CD4-positive, alpha-beta T cell (primary cell): ENCODE measurements at places on chromosomes 2 and 18. TPM values are rescaled to one million over a fixed set of nuclear protein-coding genes. Genes with fewer than 3 reads are reported as not detected.

- DNase-seq: no peak
Observed at GRCh38 chr18:10973567-10974203, 175.7 kb downstream of the PIEZO2 start.

GRCh38 chr2:105782123-105782522, 37.4 kb downstream of the NCK2 start:
- DNase-seq: peak; percentile 42

Gene ANKRD29
- 0.28 TPM for total RNA-seq

- DNase-seq: no peak
Observed at GRCh38 chr18:9705183-9705829, 2.8 kb upstream of the RAB31 start.

- DNase-seq: no peak
Observed at GRCh38 chr2:105768176-105768575, 23.5 kb downstream of the NCK2 start.

Gene SOX11
- not detected for total RNA-seq

GRCh38 chr2:123916531-123916930, 108.6 kb upstream of the CNTNAP5 start:
- no peak for DNase-seq

Gene AQP12B
- not detected for total RNA-seq

GRCh38 chr2:25232248-25232825, 64.0 kb upstream of the POMC start:
- no peak for DNase-seq

DNA sequence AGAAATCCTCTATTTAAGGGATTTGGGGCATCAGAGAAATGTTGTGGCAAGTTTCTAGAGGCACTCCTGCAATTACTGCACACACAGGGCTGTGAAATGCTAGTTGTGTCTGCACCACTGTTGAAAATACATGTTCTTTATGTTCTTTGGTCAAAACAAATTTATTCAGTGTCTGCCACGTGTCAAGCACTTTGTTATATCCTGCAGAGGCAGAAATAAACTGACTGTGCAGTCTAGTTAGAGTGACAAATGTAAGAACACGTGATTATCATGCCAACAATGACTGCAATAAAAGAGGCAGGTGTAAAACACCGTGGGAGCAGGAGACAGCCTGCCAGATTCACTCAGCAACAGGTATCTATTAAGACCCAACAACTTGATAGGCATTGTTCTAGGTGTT, 423.3 kb downstream of the LRP1B start:
- DNase-seq: no peak

DNA sequence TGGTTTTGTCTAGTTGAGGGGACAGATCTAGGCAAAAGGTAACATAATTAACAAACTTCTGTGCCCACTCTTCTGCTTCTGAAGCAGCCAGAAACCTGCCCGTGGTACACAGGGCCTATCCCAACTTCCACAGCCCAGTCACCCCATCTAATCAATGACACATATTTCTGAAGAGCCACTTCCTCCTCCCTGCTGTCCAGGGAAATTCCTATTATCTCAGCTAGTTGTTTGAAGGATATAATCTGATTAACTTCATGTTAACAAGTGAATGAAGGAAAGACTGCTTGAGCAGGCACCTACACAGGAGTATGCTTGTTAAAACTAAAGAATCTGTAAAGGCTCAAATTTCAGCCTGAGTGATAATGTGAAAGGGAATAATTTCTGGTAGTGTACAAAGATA, 61.4 kb downstream of the CCDC148 start:
- no peak for DNase-seq

Gene PHLPP1
- total RNA-seq: 6.8 TPM

DNA sequence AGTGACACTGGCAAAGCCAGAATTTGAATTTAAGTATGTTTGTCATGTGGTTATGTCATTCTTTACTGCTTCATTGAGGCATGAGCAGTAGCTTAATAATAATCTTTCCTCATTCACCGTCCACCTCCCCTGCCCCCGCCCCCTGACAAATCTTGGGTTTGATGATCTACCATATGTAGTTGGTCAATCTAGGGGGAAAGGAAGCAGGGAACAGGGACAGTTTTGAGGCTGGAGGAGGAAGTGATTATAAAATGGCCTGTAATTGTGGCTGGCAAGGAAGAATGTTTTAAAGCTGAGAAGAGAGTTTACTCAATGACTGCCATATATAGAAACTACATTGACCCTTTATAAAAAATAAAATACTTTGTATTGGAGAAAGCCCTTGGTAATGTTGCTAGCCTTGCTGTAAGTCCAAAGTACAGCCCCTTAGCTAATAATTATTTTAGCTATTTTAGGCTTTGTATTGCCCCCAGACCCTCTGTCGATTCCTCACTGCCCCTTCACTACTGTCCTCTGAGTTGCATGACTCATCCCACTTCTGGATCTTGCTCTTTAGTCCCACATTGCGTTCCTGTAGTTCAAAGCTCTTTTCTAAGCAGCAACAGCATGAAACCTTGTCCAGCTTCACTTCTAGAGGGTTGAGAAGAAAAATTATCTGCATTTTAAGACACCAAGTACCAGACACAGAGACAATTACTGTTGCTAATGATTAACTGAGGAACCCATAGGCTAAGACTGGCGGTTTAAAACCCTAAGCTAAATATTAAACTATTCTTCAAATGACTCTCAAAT, 38.4 kb downstream of the PELI1 start:
- no peak for DNase-seq

GRCh38 chr18:65415098-65415497, 335.7 kb upstream of the CDH7 start:
- no peak for DNase-seq

DNA sequence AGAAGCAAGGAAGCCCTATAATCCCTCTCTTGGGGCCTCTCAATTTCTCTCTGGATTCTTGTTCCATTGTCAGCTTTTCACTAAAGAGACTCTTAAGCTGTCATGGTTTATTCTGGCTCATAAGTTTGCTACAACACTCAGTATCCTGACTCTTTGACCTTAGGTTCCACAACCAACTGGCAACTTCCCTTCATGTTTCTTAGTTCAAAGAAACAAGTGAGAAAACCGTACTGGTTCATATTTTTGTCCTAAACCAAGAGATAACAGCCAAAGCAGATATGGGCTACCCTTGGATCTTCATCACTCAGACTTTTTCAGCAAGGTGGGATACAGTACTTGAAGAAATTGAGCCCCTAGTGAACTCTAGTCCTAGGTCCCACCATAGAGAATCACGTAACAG, 109.9 kb upstream of the CRIM1 start:
- no peak for DNase-seq

- no peak for DNase-seq
Observed at GRCh38 chr2:38934742-38935141, 45.1 kb downstream of the ARHGEF33 start.

Gene IL36A
- total RNA-seq: not detected

Gene CCDC74B
- total RNA-seq: 0.56 TPM

- DNase-seq: no peak
Observed at GRCh38 chr2:11762799-11763461, 16.5 kb downstream of the LPIN1 start.

Gene DSC2
- total RNA-seq: not detected

Gene MDH1B
- 0.25 TPM for total RNA-seq

DNA sequence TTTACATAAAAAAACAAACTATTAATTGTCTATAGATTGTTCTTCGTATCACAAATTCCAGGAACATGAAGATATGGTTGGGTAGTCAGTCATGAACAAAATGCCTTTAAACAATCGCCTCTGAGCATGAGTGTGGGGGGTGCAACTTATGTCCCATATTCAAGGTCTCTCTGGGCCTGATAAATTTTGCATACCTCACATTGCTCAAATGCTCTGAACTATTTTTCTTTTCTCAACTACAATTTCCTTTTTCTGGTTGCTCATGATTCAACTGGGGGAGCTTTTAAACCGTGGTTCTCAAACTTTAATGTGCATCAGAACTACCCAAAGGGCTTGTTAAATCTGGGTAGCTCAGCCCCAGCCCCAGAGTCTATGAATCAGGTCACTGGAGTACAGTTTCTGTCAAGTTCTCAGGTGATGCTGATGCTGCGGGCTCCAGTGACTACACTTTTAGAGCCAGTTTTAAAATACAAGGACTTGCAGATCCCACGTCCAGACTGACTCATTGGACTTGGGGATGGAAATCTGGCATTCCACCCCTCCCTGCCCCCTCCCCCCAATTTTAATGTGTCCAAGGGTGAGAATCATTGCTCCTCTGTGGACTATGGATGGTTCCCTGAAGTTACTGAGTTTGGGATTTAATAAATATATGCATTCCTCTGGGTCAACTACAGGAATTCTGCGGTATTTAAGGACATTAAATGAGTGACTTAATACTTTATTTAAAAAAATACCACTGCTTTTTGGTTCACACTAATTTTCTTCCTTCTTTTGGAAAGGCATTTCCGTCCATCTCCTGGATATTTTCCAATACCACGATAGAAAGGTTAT, 1.5 kb upstream of the GPD2 start:
- no peak for DNase-seq

DNA sequence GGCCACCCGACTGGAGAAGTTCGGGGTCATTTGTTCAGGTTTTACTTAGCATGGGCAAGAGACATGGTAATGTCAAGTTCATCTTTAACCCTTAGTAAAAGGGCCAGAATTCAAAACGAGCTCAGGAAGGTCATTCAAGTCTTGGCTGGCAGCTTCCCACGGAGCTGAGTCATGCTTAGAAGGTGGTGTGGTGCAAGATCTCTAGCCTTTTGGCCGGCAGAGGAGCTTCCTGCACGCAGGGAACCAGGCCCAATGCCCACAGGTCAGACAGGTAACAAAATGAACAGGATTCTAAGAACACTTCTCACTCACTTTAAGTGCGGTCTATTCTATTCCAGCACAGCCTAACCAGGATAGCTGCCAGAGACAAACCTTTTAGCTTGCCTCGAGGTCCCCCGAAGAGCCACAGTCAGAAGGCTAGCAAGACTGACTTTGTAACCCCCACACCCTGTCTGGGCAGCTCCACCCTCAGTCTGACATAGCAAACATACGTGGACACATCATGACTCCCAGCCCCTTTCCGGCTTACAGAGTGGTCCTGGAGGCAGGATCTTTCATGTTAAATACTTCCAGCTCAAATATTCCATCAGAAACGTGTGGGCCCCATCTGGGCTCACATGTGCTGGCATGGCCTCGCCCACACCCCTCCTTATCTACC, 292.7 kb downstream of the BCL11A start:
- DNase-seq: no peak

Gene BUB1
- total RNA-seq: 3.5 TPM

- DNase-seq: no peak
Observed at GRCh38 chr18:12515550-12515949, 107.8 kb downstream of the PRELID3A start.

DNA sequence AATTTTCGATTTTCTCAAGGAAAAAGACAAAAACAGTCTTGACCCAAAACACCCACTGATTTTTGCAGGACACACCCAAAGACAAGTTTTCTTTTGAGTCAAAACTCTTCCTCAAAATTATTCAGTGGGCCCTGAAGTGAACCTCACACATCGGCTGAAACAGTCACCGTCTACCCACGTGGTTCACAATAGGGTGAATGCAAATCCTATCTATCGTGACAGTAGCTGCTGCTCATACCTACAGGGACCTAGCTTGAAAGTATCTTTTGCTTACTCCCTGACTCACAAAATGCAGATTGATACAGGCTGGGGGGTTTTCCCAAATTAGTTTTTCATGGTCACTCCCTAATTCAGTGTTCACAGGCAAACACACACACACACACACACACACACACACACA, 10.7 kb upstream of the CD226 start:
- DNase-seq: peak; percentile 66

Gene SCN7A
- total RNA-seq: not detected

Gene NT5C1B
- total RNA-seq: not detected

Gene ANKRD62
- total RNA-seq: not detected

Gene SERPINB5
- not detected for total RNA-seq
